T-helper 2 cell treated with Interferon-gamma antibody and Interleukin-4, amounts not matched to agents 100 ng/mL and 5 ng/mL, for 36 hours (primary cell): ENCODE measurements at places on chromosomes 7 and 10. TPM values are rescaled to one million over a fixed set of nuclear protein-coding genes. Genes with fewer than 3 reads are reported as not detected.

The HECW1 gene
- total RNA-seq: not detected in 2 replicates

The BEND7 gene
- not detected in 2 replicates for total RNA-seq

The UNCX gene
- not detected in 2 replicates for total RNA-seq

The HBP1 gene
- 22.1 and 23.2 TPM in 2 replicates for total RNA-seq

The VWDE gene
- total RNA-seq: 4.1 and 4.2 TPM in 2 replicates
